ENCODE measurements at places on chromosomes 2 and 18.
A peak's percentile ranks its signal among the peaks of the same experiment; 100 is the strongest.

- DNase-seq = no peak
Observed at GRCh38 chr2:46964835-46965560, 49.4 kb upstream of the MCFD2 start.

DNA sequence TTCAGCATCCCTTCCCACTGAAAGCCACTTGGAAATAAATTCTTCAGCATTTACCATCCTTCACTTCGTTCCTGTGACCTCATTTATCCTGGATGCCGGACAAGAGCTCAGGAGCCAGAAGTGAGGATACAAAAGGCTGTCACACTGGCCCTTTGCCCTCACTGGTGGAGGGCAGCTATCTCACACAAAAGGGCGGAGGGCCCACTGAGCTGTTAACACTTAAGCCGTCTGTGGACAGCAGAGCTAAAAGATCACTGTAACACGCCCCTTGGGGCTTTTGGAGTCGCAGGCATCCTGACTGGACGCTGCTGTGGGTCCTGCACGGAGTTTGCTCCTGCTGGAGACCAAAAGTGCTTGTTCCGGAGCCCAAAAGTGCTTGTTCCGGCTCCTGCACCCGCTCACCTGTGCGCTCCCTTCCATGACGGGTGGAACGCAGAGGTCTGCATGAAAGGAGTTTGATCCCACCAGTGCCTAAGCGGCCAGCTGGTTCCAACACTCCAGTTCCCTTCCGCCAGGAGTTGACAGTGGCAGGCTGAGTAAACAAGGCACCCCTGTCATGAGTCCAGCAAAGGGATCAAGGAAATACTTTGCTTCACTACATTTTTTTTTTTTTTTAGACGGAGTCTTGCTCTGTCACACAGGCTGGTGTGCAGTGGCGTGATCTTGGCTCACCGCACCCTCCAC lies 572.0 kb upstream of the LINC00305 start:
- no peak for DNase-seq

DNA sequence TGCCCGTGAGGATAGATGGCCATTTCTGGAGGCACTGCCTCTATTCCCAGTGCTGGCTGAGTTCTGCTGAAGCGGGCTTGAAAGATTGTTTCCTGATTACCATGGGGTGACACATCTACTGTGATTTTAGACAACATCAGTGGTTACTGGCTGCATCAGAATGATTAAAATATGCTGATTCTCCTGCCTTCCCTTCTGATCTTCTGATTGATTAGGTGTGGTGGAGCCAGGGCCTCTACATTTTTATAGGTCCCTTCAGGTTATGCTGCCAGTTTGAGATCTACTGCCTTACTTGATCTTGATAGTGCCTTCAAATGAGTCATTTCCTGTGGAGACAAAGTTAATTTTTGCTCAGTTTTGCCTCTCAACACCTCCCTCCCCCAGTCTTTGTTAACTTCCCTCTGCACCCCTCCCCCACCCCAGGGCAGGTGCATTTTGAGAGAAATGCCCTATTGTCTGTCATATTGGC lies 31.6 kb upstream of the SNORC start:
- DNase-seq = peak; percentile 30

GRCh38 chr2:83058683-83059082 lies 1400.4 kb downstream of the SUCLG1 start:
- no peak for DNase-seq

GRCh38 chr2:203550266-203550665 lies 15.2 kb upstream of the RAPH1 start:
- DNase-seq = no peak
